Hypothalamus (tissue), 51 donors: ENCODE measurements at places on chromosomes 2 and 18.

DNA sequence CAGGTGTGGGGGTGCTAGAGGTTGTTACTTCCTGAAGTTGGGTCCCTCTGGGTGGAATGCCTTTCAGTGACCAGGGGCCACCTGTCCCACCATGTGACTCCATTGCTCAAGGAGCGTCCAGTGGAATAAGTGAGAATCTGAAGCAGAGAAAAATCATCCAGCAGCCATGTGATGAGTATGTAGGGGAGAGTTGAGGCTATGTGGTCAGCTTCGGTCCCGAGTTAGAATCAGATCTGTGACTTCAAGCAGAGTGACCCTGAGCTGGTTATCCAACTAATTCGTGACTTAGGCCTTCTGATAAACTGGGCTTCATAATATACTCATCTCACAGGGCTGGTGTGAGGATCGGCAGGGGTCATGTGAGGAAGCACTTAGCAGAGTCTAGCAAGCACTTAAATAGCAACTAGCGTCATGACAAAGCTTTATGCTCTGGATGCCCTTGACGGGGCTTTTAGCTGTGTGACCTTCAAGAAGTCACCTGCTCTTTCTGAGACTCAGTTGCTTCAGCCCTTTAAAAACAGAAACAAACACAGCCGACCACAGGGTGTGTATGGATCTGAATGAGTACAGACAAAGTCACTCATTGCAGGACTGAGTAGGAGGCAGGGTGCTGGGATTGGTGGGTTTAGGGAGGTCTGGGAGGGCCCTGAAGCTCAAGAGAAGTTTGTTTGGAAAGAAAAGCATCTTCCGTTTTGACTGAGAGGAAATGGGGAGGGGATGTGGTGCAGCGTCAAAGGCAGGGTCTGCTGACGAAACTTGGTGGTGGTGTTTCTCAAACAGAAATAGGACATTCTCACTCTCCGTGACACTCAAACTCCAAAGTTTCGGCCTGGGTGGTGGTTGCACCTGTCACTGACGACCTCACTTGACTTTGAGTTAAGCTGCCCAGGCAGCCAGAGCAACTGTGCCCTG lies 264.0 kb upstream of the CXCR4 start:
- no peak for DNase-seq

GRCh38 chr2:200961674-200962073 lies 1.8 kb downstream of the ORC2 start:
- DNase-seq: no peak

GRCh38 chr2:177852389-177852788 lies 220.2 kb downstream of the PDE11A start:
- DNase-seq: no peak

DNA sequence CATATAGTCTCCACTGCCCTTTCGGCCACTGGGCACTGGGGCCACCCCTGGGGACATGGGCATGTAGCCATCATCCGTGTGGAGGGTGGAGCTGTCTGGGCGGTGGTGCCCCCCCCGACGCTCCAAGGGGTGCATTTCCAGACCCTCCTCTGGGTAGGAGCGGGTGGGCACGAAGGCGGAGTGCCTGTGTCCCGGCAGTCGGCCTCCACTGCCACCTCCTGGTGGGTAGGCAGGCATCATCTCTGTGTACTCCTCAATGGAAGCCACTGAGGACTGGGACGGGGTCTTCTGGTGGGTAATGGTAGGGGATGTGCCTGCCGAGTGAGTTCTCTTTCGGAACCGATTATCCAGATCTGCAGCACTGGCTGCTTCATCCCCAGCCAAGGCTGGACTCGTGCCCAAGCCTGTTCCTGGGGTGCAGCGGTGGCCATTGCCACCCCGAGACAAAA lies 2.8 kb downstream of the IRS1 start:
- peak; percentile 25 for DNase-seq

GRCh38 chr18:74230922-74231714 lies 60.6 kb downstream of the CYB5A start:
- no peak for DNase-seq

DNA sequence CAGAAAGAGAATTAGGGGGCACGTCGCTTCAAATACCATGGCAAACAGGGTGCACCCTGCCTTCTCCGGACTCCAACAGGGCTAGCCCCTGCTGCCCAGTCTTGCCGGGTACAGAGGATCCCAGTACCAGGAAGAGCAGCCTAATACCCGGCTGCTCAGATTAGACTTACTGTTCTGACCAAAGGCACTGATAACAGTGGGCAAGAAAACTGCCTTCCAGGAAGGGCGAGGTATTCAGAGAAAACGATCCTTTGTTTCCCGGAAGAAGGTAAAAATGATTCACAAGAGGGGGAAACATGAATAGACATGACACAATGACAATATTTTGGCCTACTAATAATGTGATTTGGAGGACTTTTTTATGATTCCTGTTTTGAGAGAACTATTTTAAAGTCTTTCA lies 99.9 kb downstream of the SS18 start:
- no peak for DNase-seq

- DNase-seq: no peak
Observed at GRCh38 chr18:59040770-59041148, 98.9 kb upstream of the SEC11C start.

DNA sequence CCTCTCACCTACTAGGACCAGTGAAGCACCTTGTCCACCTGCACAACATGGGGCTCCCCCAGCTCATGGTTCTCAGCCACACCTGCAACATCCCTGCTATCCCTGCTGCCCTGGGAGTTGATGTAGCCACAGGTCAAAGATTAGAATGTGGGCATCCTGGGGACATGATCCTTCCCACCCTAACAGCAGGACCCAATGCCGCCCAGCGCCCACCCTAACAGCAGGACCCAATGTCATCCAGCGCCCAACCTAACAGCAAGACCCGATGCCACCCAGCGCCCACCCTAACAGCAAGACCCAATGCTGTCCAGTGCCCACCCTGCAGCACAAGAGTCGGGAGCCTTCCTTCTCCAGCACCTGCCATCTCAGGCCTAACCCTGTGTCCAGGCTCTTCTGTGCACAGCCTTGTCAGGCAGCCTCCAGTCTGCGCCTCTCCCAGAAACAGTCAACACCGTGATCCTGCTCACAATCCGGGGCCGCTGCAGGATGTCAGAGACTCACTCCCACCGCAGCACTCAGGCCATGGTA lies 237.3 kb upstream of the SALL3 start:
- no peak for DNase-seq

GRCh38 chr18:13611601-13612195 lies 114.7 kb downstream of the FAM210A start:
- peak; percentile 55 for DNase-seq

DNA sequence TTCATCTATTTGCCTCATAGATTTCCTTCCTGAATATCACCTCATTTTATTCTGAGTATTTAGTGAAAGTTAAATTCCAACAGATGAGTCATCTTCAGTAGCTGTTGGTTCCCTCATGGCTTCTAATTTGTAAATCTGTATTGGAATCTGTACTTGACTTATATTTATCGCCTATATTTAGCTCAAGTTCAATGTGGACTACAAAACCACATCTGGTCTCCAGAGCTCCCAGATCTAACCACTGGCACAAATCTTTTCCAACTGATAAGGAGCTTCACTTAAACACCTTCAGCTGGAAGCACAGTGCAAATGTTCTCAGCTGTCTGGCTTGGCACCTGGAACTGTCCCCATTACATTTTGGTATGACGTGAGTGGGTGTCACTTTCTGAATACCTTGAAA lies 82.8 kb upstream of the DSEL start:
- no peak for DNase-seq

DNA sequence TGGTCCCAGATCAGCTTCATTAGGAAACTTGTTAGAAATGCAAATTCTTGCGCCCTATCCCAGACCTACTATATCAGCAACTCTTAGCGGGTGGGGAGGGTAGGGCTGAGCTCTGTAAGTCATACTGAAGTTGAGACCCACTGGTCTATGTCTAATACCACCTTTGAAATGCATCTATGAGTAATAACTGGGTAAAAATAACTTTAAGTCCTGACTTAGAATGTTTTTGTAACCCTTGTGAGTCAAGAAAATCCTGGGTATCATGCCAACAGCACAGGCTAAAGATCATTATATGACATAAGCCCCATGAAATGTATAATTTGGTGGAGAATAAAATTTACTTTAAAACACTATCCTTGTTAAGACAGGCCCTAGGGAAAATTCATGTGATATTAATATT lies 41.4 kb downstream of the PRKD3 start:
- DNase-seq: no peak

GRCh38 chr18:77124452-77124922 lies 8.1 kb downstream of the MBP start:
- no peak for DNase-seq

DNA sequence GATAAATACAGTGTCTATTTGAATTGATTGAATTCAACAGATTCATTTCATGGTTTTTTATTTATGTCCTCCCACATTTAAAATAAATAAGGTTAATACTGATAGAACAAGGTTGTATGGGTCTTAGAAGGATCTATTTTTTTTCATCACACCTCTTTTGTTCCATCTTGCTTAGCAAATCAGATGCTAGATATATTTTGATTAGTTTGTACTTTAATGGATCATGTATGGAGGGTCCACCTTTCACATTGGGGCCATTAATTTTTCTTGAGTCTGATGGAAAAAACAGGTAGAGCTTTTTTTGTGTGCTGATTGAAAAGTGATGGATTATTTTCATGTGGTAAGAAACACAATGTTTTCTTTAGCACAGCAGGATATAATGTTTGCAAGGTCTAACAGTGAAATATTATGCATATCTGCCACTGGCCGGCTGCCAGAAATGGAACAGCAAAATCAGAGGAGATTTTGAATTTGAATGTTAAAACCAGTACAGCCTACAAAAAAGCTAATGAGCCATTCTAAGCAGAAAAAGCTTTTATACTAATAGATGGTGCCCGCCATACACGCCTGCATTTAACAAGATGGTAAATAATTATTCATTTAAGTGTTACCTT lies 188.1 kb upstream of the ETAA1 start:
- DNase-seq: no peak

GRCh38 chr2:130765464-130765863 lies 10.1 kb downstream of the AMER3 start:
- no peak for DNase-seq

GRCh38 chr2:204869132-204869823 lies 324.0 kb downstream of the PARD3B start:
- DNase-seq: no peak

- no peak for DNase-seq
Observed at GRCh38 chr2:232038881-232039485, 77.5 kb downstream of the DIS3L2 start.

- no peak for DNase-seq
Observed at GRCh38 chr2:200604571-200605255, 18.9 kb downstream of the AOX1 start.

GRCh38 chr2:230631470-230631869 lies 81.2 kb upstream of the CAB39 start:
- DNase-seq: no peak

- DNase-seq: no peak
Observed at GRCh38 chr18:56576826-56577573, 61.4 kb downstream of the TXNL1 start.

DNA sequence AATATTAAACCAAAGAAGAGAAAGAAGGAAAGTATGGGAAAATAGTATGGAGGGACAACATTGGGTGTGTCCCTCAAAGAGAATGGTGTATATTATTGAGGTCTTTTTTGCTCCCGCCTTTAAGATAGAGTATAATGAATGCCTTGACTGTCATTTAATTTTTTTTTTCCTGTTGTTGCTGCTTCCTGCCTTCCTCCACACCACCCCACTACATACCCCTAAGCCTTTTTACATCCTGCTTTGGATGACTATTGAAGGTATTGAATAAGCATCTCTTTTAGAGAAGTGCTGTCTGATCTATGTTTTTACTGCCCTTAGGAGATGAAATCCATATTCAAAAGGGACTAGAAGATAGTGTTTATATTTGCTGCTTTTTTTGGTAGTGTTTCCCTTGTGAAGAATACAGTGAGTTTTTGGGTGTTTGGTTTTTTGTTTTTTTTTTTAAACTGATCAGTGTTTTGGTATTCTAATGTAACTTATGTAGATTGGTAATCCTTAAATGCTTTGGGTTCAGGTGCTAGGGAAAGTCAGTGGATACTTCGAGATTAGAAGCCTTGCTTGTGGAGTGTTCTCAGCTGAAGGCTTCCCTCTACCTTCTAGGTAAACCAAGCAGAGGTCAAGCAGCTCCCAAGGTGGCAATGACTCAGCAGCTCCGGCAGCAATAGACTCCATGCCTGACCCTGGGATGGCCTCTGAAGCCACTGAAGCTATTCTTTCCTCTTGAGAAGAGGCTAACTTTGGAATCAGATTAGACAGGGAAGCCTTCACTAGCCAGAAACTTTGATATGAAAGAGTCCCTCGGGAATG lies 5.0 kb downstream of the FZD7 start:
- DNase-seq: no peak

- peak; percentile 54 for DNase-seq
Observed at GRCh38 chr2:176565641-176566323, 296.5 kb downstream of the MTX2 start.

GRCh38 chr2:234708091-234708683 lies 211.3 kb upstream of the ARL4C start:
- no peak for DNase-seq

- no peak for DNase-seq
Observed at GRCh38 chr2:73930386-73930785, 3.7 kb downstream of the DGUOK start.

DNA sequence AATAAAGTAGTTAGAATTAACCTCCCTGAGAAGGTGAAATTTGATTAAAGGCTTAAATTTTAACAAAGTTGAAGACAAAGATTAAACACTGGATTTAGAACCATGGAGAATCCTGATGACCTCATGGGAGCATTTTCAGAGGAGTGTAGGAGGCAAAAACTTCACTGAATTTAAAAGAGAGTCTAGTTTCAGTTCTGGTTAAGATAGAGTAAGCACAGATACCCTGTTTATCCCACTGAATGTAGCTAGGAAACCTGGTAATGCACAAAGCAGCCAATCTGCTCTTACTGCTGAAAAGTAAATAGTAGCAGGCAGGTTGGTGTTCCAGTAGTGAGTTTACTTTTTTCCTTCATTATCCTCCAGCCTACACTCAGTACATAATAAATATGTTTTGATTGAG lies 654.9 kb upstream of the SYT4 start:
- no peak for DNase-seq

DNA sequence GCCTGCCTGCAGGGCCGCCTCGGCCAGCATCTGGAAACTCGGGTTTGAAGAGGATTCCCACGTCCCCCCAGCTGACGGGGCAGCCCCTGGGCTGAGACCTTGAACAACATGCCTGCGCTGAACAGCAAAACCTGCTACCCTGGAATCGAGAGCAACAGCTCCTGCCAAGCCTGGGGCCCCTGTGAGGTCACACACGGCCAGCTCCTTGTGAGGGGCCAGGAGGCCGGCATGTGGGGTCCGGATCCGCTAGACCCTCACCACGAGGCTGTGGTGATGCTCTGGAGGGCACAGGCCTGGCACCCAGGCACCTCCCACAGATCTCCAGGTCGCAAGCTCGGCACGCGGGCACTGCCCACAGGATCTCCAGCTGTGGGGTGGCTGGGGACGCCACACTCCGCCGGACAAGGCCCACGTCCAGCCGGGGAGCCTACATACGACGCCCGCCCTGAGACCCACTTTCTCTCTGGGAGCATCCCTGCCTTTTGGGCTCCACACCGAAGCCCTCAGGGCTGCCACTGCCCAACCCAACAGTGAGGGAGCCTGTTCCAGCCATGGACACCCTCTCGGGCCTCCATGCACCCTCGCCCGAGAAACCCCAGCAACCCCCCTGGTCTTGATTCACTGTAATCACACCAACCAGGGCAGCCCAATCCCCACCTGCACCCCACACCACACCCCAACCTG lies 34.1 kb downstream of the SLC66A2 start:
- no peak for DNase-seq

GRCh38 chr2:108637304-108637669 lies 82.0 kb upstream of the RANBP2 start:
- DNase-seq: no peak

GRCh38 chr2:74583504-74583903 lies 29.0 kb downstream of the DOK1 start:
- no peak for DNase-seq
